ENCODE measurements at places on chromosomes 2 and 18.

DNA sequence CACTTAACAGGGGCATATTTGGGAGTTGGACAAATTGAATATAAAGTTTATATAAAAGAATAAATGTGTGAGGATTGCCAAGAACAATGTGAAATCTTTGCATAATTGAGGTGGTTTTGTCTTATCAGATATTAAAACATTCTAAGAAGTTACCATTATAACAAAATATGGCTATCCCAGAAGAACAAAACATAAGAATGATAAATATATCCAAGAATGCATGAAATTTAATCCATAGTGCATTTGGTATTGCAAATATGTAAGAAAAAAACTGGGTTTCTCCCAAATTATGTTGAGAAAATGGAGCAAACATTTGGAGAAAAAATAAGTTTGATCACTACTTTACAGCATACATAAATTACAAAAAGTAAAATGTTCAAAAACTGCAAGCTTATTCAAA lies 562.4 kb downstream of the RNF144A start:
- no peak for DNase-seq

DNA sequence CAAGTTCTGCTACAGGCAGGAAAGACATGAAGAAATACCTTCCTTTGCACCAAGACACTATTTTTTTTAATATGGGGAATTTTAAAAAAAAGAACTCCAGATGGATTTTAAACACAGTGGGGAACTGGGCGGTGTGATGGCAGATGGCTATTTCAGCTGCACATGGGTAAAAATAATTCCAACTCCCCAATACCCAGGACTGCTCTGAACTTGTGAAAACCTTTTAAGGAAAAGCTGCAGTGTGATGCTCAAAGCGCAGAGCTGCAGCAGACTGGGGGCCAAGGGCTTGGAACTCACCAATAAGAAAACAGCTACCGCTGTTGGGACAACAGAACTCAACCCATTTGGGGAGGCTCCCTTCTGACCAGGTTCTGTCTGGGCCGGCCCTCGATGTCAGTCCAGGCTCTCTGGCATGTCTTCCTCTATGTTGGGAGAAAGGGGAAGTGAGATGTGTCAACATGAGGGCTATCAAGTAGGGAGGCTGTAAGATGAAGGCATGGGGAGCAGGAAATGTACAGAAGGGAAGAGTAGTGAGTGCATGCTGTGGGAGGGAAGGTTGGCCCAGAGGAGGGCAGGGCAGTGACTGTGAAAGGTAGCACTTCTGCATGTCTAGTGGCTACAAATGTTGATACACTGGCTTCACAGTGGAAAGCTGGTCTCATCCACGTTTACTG lies 64.0 kb upstream of the SLC14A2 start:
- no peak for DNase-seq

GRCh38 chr2:122112216-122113005 lies 357.0 kb downstream of the TSN start:
- DNase-seq: no peak

- DNase-seq: no peak
These were observed 78.6 kb downstream of the PTPRM start for GRCh38 chr18:7645756-7646155.

DNA sequence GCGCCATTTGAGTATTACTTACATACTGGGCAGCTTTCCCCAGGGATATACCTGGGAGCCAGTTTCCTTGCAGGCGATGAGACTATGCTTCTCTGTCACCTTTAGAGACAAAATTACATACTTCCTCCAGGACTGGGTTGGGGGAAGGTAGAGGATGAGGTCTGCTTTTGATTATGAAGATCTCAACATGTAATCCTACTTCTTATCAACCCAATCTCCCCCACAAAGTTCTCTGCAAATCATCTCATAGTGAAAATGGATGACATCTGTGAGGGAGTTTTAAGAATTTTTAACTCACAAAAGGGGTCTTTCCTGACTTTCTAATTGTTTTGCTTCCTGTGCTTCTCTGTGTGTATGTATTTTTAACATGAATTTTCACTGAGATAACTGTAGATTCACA lies 81.9 kb downstream of the TMEM131 start:
- DNase-seq: no peak

GRCh38 chr2:10400568-10400977 lies 47.6 kb downstream of the ODC1 start:
- no peak for DNase-seq

DNA sequence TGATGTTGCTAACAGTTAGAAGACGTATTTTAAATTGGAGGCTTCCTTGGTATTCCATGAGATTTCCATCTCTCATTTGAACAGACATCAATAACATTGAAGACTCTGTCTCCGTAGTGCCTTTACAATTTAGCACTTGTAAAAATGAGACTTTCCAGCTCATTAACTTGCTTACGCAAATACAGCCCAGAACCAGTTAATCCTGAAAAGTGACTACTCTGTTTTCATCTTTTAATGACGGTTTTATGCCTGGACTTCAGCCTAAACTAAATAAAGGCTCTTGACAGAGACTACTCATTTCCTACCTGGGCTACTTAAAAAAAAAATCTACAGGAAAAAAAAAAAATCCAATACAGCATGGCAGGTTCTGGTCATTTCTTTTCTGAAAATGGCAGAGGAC lies 148.6 kb downstream of the LRATD1 start:
- no peak for DNase-seq

DNA sequence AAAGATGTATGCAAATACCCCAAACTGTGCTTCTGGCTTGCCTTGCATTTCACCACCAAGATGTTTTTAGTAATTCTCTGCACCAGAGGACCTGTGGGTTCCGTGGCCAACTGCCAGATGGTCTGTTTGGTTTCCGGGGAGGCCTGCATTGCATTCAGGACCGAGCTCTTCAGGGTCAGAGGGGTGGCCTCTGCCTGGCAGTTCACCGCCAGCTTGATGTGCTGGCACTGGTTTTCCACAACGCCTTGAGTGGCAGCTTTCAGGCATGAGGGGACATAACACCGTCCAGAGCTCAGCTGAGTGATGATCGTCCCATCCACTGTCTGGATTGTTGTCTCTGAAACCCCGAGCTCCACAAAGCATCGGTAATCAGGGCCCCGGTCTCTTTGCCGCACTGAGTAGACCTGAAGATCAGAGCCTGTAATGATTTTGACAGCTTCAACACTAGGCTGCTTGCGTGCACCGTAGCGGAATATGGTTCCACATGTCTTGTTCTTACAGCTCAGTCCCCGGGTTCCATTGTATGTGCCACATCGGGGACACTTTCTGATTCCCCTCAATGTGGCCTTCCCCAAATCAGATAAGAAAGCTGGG lies 9.4 kb downstream of the C2orf42 start:
- DNase-seq: no peak

DNA sequence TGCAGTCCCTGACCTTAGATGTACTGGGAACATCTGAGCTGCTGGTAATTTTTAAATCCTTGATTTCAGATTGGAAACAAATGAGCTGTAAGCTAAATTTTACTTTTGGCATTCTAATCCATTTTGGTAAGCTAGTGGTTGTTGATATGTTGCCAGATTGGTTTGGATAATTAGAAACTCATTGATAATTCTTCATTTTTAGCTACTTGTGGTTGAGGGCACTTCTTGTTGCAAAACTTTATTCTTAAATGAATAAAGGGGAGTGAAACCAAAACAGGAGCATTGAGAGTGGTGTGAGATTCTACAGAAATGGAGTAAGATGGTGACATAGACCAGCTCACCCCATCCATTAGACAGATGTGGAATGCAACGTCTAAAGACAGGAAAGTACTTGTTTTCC lies 64.5 kb downstream of the ITGB1BP1 start:
- DNase-seq: no peak

- no peak for DNase-seq
These were observed 671.5 kb upstream of the SLC8A1 start for GRCh38 chr2:41123341-41123740.

DNA sequence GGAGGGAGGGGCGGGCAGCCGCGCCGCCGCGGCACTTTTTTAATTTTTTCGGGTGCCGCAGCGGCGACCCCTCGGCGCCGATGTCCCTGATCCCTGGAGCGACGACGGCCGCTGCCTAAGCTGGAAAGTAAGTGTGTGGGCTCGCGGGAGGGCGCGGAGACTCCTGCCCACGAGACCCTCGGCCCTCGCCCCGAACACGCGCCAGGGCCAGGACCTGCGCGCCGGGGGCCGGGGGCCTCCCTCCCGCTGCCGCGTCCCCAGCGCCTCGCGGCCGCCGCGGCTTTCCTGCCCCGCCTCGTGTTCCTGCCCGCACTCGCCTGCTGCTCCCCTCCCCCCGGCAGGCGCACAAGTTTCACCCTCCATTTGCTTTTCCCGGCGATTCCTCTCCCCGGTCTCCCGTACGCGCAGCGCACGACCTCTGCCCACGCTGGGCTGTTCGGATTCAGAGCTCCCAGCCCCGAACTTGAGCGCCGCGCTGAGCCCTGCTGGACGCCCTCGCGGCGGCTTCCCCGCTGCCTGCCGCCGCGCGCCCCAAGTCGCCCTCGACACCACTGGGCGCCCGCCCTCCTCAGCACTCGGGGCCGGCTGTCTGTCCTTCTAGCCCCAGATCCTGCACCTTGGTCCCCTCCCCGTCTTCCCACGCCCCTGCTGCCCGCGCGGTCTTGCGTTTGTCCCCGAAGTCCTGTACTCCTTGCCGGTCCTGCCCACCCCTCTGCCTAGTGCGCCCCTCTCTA lies 507 bp downstream of the PKP4 start:
- DNase-seq: peak; percentile 47

GRCh38 chr2:99854236-99854852 lies 288.0 kb downstream of the AFF3 start:
- DNase-seq: no peak

- no peak for DNase-seq
These were observed 598.4 kb downstream of the MBD2 start for GRCh38 chr18:53625997-53626599.

GRCh38 chr2:241576293-241576654 lies 17.7 kb downstream of the BOK start:
- no peak for DNase-seq

GRCh38 chr2:160460333-160460731 lies 33.3 kb downstream of the RBMS1 start:
- DNase-seq: no peak

GRCh38 chr2:60351321-60351720 lies 202.1 kb downstream of the BCL11A start:
- DNase-seq: no peak

GRCh38 chr2:38600242-38600891 lies 2.4 kb downstream of the HNRNPLL start:
- DNase-seq: no peak

DNA sequence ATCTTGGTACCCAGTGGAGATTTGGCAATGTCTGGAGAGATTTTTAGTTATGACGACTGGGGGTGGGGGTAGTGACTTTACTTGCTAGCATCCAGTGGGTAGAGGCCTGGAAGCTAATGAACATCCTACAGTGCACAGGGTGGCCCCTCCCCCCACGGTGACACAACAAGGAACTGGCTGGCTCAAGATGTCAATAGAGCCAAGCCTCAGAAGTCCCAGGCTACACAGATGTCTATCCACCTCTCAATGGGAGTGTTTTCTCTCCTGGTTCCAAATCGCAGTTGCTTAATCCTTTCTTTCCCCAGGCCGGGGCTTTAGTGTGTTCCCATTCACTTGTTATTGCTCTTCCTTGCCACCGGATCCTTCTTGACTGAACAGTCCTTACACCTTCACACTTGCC lies 9.3 kb upstream of the CCBE1 start:
- DNase-seq: no peak

- no peak for DNase-seq
These were observed 6.5 kb upstream of the DUSP2 start for GRCh38 chr2:96151595-96152303.

GRCh38 chr2:57370882-57371585 lies 675.6 kb upstream of the VRK2 start:
- DNase-seq: no peak

DNA sequence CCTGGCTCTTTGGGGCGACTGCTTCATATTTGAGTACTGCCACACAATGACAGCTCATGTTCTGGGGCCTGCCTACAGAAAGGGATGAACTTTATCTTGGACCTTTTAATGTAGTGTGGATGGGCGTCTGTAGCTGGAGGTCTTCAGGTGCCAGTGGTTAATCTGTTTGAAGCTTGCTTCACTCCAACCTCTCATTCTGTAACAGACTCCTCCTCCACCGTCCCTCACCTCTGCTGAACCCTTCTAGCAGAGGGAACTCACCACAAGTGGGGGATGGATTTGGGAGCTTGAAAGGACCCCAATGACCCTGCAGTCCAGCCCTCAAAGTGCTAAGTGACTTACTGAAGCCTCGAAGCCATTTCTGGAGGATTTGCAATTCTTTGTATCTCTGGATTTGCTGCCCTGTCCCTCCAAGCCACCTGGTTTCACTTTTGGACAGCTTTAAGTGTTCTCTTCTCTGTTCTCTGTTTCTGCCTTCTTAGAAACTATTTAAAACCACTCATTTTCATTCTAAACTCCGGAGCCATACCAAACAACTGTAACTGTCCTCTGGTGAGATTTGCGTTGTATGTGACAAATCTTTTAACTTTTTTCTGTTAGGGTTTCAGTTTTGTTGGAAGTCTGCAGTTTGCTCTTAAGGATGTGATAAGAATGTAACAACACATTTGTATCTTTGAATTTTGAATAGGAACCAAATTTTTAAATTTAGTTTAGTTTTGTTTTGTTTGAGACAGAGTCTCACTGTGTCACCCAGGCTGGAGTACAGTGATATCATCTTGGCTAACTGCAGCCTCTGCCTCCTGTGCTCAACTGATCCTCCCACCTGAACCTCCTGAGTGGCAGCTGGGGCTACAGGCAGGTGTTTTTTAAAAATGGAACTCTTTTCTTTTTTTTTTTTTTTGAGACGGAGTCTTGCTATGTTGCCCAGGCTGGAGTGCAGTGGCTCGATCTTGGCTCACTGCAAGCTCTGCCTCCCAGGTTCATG lies 37.0 kb upstream of the CASP8 start:
- no peak for DNase-seq

GRCh38 chr2:173952267-173953046 lies 12.7 kb downstream of the SP3 start:
- no peak for DNase-seq

- no peak for DNase-seq
These were observed 5.4 kb downstream of the SOX11 start for GRCh38 chr2:5697562-5697961.

DNA sequence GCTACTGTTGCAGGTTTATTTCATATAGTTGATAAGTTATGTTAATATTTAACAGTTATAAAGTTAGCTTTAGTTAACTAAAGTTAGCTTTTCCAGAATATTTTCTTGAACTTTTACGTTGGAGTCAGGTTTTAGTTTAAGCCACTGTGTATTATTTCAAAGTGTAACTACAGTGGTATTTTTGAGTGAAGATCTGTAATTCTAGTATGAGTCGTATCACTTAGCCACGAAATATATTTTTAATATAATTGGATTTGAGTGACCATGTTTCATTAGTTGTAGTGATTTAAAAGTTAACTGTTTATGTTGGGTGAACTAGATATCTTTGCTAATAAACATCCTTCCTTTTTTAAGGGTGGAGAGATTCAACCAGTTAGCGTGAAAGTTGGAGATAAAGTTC lies 2.5 kb downstream of the HSPE1 start:
- DNase-seq: no peak

- no peak for DNase-seq
These were observed 1094.6 kb upstream of the CDH2 start for GRCh38 chr18:29271501-29271900.

- DNase-seq: no peak
These were observed 23.9 kb downstream of the RBMS1 start for GRCh38 chr2:160469621-160470204.
